ENCODE measurements at places on chromosomes 1 and 21.
A peak's percentile ranks its signal among the peaks of the same experiment; 100 is the strongest.

DNA sequence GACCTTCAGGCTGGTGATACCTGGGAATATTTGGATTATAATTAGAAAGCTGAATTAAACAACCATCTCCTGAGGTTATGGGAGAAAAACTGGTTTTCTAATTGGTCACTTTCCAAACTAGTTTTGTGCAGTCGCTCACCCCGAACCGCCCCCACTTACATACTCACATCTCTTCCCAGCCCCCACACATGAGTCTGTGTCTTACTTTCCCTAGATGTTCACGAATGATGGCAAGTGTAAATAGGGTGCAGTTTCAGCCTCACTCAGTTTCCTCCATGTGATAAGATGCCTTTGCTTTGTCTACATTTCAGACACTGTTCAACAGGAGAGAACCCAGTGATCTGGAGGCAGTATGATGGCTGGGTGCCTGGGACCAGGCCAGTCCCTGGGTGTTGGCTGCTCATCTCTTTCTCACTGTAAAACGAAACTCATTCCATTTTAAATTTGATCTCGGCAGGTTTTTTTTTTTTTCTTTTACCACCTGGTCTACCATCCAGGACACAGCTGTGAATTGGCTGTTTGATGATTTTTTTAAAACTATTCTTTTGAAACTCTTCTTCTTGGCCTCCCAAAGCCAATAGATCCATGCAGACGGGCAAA, 164.3 kb upstream of the RAB4A start:
- DNase-seq, result no peak

- DNase-seq, result no peak
Measured at GRCh38 chr1:207417076-207417475, 37.1 kb upstream of the CR2 start.

DNA sequence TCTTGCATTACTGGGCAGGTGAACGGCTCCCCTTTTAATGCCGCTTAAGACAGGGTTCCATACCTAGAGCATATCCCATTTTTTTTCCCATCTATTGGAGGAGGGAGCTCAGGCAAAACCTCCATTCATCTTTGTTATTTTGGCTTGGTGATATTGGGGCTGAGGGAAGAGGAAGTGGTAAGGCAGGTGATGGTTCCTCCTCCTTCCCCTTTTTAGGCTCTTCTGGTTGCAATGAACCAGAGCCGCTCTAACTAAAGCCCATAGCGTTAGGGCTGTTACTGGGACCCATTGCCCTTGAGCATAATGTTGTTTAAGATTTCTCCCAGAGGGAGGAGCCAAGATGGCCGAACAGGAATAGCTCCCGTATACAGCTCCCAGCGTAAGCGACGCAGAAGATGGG, 21.1 kb downstream of the PYHIN1 start:
- no peak for DNase-seq

DNA sequence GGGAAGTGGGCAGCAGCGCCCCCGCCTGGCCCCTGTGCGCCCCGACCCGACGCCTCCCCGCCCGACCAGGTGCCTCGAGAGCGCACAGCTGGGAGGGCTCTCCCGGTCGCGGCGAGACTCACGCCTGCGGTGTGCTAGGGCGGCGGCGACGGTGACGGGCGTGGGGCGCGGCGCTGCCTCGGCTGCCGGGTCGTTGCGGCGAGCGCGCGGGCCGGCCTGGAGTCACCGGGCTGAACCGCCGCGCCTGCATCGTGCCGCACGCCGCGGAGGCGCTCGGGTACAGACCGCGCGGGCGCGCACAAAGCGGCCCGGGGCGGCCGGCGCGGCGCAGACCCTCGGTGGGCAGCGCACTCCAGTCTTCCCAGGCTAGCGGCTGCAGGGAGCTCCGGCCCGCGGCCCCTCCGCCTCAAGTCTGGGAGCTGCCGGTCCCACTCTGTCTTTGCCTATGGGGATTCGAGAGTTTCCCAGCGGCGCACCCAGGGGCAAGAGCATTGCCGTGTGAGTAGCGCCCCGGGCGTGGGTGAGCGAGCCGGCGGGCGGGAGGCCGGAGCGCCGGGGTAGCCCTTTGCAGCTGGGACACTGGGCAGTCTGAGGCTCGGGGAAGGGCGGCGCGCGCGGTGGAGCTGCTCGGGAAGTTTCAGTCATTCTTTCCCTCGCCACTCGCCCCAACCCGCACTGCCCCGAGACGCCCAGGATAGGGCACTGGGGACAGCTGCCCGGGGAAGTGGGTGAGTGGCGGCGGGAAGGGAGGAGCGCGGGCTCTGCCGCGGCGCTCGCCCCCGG, at the start of gene SLC35F3:
Gene SLC35F3, plus strand, starts transcription at position 44 of the 783 bp plus-strand sequence.
- peak; percentile 48 for DNase-seq

- no peak for DNase-seq
Measured at GRCh38 chr1:163085041-163085903, 16.1 kb downstream of the RGS4 start.

DNA sequence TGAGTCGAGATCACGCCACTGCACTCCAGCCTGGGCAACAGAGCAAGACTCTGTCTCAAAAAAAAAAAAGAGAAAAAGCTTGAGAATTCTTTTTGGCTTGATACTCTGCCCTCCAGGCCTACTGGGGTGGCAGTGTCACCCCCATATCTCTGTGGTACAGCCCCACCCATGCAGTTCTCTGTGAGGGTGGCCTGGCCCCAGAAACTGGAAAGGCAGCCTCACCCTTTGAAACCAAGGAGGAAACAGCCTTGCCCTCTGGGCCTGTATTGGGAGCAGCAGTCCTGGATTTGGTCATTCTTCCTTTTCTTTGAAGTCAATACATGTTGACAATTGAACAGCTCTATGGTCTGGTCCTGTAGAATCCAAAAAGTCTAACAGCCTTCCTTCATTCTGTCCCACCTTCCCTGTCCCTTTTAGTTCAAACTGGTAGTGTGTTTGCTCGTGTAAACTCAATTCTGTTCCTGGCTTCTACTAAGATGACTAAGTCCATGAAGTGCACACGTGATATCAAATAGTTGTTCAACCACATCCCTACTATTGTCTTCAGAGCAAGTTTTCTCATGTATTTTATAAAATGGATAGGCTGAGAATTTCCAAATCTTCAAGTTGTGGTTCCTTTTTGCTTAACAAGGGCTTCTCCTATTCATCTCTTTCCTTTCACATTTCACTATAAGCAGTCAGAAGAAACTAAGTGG, 13.2 kb downstream of the ST7L start:
- no peak for DNase-seq

GRCh38 chr1:81799939-81800694, 617 bp upstream of the ADGRL2 start:
- DNase-seq, result no peak

DNA sequence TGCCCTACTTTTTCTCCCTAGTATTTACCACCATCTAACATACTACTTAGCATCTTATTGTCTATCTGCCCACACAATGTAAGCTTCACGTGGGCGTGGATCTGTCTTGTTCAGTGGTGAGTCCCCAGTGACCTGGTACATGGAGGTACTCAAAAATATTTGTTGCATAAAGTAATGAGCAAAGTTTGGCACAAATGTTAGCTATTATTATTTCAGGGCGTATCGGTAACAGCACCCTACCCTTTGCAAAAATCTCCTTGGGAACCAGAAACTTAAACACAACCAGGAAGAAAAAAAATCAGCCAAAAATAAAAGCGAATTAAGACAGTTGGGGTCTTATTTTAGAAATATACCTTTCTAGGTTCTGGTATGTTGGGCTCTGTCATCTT, 454 bp upstream of the NENF start:
- no peak for DNase-seq

GRCh38 chr1:239807361-239807760, 284.3 kb upstream of the FMN2 start:
- no peak for DNase-seq

- DNase-seq, result no peak
Measured at GRCh38 chr1:76337542-76338219, 263.1 kb downstream of the ST6GALNAC3 start.

- DNase-seq, result no peak
Measured at GRCh38 chr21:41220208-41220733, 52.3 kb downstream of the BACE2 start.

GRCh38 chr1:56028244-56028643, 551.1 kb downstream of the PLPP3 start:
- DNase-seq, result no peak

DNA sequence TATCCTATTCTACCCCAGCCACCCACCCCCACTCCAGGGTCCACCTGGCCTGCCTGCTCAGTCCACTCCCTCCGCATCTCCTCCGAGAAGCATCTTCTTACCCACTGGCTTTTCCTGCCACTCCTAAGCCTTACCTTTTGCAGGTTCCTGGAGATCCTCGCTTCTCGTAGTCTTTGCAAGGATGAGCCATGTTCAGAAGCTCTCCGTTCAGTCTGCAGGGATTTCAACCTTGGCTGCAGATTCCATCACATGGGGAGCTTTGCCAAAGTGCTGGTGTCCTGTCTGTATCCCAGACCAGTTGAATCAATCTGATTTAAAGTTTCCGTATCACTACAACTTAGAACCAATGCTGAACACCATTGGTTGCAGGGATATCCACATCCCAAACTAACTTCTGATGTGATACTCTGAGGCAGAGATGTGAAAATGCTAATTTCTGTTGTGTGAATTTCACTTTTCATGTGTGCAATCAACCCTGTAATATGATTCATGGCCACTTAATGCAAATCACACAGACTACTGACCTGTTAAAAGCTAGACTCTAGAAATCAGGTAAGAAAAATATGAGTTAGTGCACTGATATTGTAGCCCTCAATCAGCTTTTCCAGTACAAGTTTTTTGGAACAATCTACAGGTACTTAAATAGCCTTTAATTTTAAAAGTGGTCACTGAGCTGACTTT, 61.9 kb downstream of the CAPN2 start:
- no peak for DNase-seq

DNA sequence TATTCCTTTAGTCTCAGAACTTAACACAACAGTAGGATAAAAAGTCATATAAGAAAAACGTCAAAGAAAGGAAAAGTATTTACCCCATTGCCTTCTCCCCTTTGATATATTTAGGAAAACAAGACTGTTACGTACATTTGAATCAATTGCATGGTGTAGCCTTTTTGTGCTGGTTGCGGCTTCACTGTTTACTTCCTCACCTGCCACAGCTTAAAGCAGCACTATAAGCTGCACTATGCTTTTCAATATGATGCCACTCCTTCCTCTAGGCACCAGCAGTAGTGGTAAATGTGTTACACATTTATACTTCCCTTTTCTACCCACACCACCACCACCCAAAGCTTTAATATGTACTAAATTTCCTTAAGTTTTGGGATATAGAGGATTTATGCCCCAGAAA, 111.1 kb downstream of the ATP1B1 start:
- DNase-seq, result no peak

GRCh38 chr1:167116174-167116573, 22.3 kb downstream of the STYXL2 start:
- no peak for DNase-seq

DNA sequence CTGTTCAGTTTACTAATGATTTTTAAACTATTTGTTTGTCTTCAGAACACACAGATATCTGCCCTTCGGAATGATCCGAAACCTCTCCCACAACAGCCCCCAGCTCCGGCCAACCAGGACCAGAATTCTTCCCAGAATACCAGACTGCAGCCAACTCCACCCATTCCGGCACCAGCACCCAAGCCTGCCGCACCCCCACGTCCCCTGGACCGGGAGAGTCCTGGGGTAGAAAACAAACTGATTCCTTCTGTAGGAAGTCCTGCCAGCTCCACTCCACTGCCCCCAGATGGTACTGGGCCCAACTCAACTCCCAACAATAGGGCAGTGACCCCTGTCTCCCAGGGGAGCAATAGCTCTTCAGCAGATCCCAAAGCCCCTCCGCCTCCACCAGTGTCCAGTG, 51.6 kb downstream of the ACP6 start:
- no peak for DNase-seq

DNA sequence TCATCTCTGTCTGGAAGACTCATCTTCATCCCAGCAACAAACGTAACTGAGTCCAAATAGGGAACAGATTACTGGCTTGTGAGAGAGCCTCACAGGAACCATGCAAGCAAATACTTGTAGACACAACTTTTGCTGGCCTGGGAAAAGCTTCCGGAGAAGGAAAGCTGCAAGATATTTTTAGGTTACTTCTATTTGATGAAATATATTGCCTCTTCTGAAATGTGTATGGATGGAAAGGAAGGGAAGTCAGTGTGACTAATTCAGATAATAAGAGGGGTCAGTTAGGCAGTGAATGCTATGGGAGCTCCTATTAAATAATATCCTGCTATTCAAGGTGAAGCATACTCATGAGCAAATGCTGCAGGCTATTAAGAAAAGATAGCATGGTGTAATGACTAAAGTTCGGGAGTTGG, 20.4 kb upstream of the FGGY start:
- DNase-seq, result no peak
